ENCODE measurements at places on chromosomes 5 and 9. TPM values are rescaled to one million over a fixed set of nuclear protein-coding genes. Genes with fewer than 3 reads are reported as not detected.

DNA sequence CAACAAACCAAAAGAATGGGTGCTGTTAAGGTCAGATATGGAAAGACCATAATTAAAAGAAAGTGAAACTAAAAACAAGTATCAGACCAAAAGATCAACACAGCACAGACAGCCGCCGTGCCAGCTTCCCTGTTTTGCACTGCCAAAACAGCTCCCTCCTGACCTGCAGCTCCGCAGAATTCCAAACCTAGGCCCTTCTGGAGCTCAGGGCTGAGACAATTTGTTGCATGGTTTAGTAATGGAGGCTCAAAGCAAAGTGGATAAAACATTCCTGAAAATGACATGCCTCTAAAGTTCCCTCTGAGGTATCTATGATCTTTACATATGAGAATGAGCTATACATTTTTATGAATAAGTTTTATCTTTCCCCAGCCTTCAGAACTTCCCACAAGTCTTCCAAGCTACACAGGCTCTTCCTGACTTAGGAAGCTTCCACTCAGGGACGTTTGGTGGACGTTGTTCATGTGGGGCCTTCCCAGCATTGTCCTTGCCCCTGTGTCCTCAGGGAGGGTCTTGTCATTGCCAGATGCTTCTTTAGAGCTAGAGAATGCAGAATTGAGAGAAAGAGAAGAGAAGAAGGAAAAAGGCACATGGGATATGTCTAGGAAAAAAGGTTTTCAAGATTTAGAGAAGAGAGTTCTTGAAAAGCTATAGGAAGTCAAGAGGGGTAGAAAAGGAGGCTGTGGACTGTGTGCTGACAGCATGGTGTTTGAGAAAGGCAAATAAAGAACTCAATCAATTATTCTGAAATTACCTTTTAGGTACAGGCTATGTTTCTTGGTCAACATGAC is 28.4 kb upstream of the SSBP2 start:
- peaks cover 22% of the 10 kb centered on the region for H3K4me1 ChIP-seq
- no peak for DNase-seq
- H3K4me3 ChIP-seq: peak overlapping the region; percentile 83
- no peaks in the 10 kb centered on the region for H3K27me3 ChIP-seq
- H3K27ac ChIP-seq: peak overlapping the region; percentile 98
- H3K36me3 ChIP-seq: no peaks in the 10 kb centered on the region

GRCh38 chr5:144876990-144877389 is 706.3 kb downstream of the KCTD16 start:
- no peaks in the 10 kb centered on the region for H3K4me1 ChIP-seq
- DNase-seq: no peak
- no peak overlapping the region for H3K4me3 ChIP-seq
- no peaks in the 10 kb centered on the region for H3K27me3 ChIP-seq
- H3K36me3 ChIP-seq: no peaks in the 10 kb centered on the region
- no peak overlapping the region for H3K27ac ChIP-seq

DNA sequence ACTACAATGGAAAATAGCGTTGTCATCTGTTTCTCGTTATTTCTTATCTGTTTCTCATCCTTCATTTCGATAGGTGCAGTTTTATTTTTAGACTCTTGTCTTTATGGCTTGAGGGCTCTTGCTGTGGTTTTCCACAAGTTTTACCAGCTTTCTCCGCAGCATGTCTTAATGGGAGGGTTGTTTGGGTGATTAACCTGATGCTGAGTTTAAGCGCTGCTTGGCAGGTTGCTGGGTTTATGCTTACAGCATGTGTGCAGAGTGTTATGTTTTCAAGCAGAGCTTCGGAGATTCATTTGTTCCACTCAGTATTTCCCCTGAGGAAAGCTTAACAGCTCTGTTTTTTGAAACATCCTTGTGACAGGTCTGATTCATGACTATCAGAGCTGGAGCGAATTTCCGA is 154.0 kb downstream of the SLC12A2 start:
- H3K4me1 ChIP-seq: no peaks in the 10 kb centered on the region
- DNase-seq: no peak
- peaks cover 13% of the 10 kb centered on the region for H3K27me3 ChIP-seq
- H3K36me3 ChIP-seq: no peaks in the 10 kb centered on the region
- no peak overlapping the region for H3K4me3 ChIP-seq
- H3K27ac ChIP-seq: no peak overlapping the region

- H3K27ac ChIP-seq: no peak overlapping the region
- H3K4me1 ChIP-seq: no peaks in the 10 kb centered on the region
- no peaks in the 10 kb centered on the region for H3K36me3 ChIP-seq
- H3K27me3 ChIP-seq: peaks cover 11% of the 10 kb centered on the region
These were observed 163.2 kb downstream of the FSTL4 start for GRCh38 chr5:133449181-133449580.

- no peak overlapping the region for H3K27ac ChIP-seq
- DNase-seq: no peak
- no peak overlapping the region for H3K4me3 ChIP-seq
- peaks cover 5% of the 10 kb centered on the region for H3K27me3 ChIP-seq
- no peaks in the 10 kb centered on the region for H3K36me3 ChIP-seq
- no peaks in the 10 kb centered on the region for H3K4me1 ChIP-seq
These were observed 13.4 kb downstream of the RGS7BP start for GRCh38 chr5:64519263-64519662.

- peaks cover 7% of the 10 kb centered on the region for H3K4me1 ChIP-seq
- H3K27me3 ChIP-seq: no peaks in the 10 kb centered on the region
- H3K27ac ChIP-seq: no peak overlapping the region
- DNase-seq: no peak
- H3K4me3 ChIP-seq: no peak overlapping the region
These were observed 630.2 kb upstream of the DMAC1 start for GRCh38 chr9:8429768-8430167.

The ARL14EPL gene
- total RNA-seq: not detected

DNA sequence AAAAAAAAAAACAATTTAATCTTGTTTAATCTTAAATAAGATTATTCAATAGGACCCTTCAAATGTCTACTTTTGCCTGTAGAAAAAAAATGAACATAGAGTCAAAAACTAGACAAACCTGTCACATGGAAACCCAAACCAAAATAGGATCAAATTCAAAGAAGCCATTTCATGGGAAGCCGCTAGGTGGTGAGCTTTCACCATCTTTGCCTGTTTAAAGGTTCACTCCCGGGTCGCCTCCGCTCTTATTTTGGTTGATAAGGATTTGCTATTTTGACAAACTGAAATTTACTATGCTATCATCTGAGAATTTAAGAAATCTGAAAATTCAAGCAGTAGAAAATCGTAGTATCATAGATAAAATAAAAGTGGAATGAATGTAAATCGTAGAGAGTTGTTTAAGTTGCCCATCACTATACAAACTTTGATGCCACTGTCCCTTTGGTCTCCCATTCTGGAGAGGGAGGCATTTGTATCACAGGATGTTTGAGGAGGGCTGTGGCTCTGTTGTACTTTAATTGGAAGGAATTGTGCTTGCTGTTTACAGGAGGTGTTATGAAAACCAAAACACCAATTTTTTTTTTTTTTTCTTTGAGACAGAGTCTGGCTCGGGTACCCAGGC is 43.5 kb upstream of the DNAH5 start:
- peaks cover 14% of the 10 kb centered on the region for H3K27me3 ChIP-seq
- H3K4me1 ChIP-seq: no peaks in the 10 kb centered on the region
- DNase-seq: no peak
- H3K36me3 ChIP-seq: no peaks in the 10 kb centered on the region

GRCh38 chr5:77774981-77775789 is 954 bp downstream of the TBCA start:
- peak overlapping the region; percentile 95 for H3K27ac ChIP-seq
- DNase-seq: no peak
- peak overlapping the region; percentile 93 for H3K4me3 ChIP-seq
- H3K4me1 ChIP-seq: peaks cover 44% of the 10 kb centered on the region
- H3K36me3 ChIP-seq: peaks cover 5% of the 10 kb centered on the region

The DNAH5 gene
- not detected for total RNA-seq

Data from naive thymus-derived CD8-positive, alpha-beta T cell (primary cell).